Activated T-helper 1 cell treated with anti-CD3 and anti-CD28 coated beads, Interleukin-12 subunit alpha, Interleukin-12 subunit beta, Interleukin-2, Interleukin-4 antibody, amounts not matched to agents 30 ng/mL and 10 ng/mL and 1 ng/mL, durations not matched to agents 14 hours and 24 hours and 36 hours (primary cell): ENCODE measurements at places on chromosomes 7 and 10. TPM values are rescaled to one million over a fixed set of nuclear protein-coding genes. Genes with fewer than 3 reads are reported as not detected.

GRCh38 chr7:158424011-158424410, 163.6 kb downstream of the PTPRN2 start:
- DNase-seq, result no peak

- no peak for DNase-seq
Measured at GRCh38 chr10:94131885-94132284, 138.2 kb downstream of the PLCE1 start.

DNA sequence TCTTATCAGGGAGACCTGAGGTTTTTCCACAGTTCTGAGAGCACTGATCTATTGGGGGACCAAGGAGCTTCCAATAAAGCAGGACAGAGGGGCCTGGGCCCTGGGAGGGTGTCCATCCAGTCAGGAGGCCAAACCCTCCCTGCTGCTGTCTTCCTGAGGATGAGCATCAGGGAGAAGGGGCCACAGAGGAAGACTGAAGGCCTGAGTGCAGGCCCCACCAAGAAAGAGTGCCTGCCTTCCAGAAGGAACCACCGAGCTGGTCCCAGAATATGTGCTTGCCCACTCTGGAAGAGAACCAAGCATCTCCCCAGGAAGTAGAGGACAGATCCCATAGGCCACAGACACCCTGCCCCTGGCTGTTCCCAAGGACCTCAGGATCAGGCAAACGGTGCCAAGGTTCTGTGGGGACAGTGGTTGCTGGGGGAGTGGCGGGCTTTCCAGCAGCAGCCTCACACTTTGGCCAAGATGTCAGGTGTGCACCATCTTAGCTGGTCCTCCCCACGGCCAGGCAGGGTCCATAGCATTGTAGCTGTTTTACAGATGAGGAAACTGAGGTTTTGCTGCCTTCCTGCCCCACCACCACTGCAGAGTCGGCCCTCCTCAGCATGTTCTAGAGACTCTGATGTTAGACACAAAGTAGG, 199.4 kb downstream of the GRID1 start:
- no peak for DNase-seq

DNA sequence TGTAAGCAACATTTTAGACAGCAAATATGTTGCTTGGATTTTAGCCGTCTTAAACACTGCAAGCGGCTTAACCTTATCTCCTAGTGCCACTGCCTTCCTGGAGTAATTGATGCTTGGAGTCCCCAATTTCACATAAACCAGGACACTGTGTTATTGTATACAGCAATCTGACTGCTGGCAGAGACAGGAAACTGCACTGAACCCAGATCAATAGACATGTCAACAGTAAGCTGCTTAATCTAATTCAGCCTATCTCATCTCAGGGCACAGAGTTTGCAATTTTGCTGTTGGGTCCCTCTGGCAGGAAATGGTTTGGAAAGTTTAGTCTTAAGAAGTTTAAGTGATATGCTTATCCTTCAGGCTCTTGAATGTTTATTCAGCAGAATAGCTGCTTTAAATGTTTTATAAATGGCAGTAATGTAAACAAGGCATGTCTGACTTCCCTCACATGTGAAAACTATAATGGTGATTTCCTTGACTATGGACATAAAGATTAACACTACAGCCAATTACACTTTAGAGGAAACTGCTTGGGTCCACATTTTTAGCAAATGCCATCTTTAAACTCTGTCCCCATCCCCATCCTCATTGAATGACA, 598.6 kb downstream of the PARD3 start:
- no peak for DNase-seq

Gene FAM13C
- total RNA-seq, result not detected in 2 replicates
